Tibial nerve (tissue), 4 donors: ENCODE measurements at places on chromosomes 5 and 9.

DNA sequence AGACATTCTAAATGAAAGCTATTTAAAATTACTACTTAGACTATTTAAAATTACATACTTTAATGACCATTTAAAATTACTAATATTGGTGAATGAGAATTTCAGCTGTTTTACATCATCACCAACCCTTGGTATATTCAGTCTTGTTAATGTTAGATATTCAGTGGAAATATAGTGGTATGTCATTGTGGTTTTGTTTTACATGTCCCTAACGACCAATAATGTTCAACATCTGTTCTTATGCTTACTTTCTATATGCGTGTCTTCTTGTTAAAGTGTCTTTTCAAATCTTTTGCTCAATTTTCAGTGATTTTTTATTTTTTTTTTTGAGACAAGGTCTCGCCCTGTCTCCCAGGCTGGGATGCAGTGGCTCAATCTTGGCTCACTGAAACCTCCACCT, 279.3 kb upstream of the TARS1 start:
- H3K4me3 ChIP-seq: no peak overlapping the region
- H3K27me3 ChIP-seq: no peaks in the 10 kb centered on the region
- no peak for DNase-seq
- no peaks in the 10 kb centered on the region for H3K36me3 ChIP-seq
- no peaks in the 10 kb centered on the region for H3K4me1 ChIP-seq

DNA sequence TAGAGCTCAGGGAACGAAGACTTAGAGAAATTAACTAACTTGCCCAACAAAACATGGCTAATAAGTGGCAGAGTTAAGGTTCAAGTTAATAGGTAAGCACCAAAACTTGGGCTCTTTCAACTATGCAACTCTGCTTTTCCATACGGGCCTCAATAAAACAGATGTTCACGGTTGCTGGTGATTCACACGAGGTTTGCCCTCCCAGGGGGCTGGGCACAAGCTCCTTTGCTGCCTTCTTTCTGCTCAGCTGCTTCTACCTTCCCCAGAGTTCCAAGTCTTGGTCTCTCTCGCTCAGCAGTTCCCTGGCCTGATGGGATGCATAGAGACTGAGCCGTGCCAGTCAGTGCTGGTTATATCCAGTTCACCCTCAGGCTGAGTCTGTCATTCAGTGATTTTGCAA, 217.9 kb downstream of the SREK1 start:
- no peak for DNase-seq
- H3K4me1 ChIP-seq: no peaks in the 10 kb centered on the region
- H3K4me3 ChIP-seq: no peak overlapping the region
- H3K36me3 ChIP-seq: no peaks in the 10 kb centered on the region

DNA sequence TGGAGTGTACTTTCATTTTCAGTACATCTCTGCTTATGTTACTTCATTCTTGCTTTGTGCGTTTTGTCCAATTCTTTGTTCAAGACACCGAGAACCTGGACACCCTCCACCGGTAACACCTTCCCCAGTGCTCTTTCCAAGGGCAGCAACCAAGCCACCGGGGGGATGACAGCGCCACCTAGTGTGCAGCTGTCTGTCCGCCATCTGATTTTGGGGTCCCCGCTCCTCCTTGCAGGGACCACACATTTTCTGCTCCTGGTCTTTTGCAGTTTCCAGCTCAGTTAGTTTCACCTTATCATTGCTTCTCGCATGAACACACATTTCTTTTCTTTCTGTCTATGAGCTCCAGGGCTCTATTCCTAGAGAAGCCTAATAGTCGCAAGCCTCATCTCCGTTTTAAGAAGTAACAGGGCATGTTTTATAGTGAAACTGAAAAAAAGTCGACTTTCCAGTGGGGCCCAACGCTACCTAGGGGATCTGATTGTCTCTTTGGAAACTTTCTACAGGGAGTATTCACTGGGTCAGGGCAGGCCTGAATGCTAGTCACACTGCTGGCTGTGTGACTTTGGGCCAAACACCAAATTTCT, 152.1 kb downstream of the FSTL4 start:
- no peaks in the 10 kb centered on the region for H3K27me3 ChIP-seq
- no peaks in the 10 kb centered on the region for H3K4me1 ChIP-seq
- no peak for DNase-seq
- H3K36me3 ChIP-seq: no peaks in the 10 kb centered on the region

GRCh38 chr5:138698713-138699112, 54.5 kb upstream of the CTNNA1 start:
- DNase-seq: no peak
- no peak overlapping the region for H3K27ac ChIP-seq
- H3K27me3 ChIP-seq: no peaks in the 10 kb centered on the region
- no peaks in the 10 kb centered on the region for H3K36me3 ChIP-seq

DNA sequence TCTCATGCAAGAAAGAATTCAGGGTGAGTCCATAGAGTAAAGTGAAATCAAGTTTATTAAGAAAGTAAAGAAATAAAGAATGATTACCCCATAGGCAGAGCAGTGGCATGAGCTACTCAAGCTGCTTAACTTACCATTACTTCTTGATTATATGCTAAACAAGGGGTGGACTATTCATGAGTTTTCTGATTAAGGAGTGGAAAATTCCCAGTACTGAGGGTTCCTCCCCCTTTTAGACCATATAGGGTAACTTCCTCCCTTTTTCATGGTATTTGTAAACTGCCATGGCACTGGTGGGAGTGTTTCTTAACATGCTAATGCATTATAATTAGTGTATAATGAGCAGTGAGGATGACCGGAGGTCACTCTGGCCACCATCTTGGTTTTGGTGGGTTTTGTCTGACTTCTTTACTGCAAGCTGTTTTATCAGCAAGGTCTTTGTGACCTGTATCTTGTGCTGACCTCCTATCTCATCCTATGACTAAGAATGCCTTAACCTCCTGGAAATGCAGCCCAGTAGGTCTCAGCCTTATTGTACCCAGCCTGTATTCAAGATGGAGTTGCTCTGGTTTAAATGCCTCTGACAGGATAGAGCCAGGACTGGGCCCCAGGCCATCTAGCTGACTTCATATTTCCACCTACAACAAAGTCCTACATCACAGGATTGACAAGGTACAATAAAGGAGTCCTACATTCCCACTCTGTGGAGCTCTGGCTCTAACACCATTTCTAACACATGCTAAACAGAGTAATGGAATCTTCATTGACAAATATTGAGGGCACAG, 186.7 kb downstream of the NXNL2 start:
- H3K27me3 ChIP-seq: no peaks in the 10 kb centered on the region
- H3K4me3 ChIP-seq: no peak overlapping the region
- no peaks in the 10 kb centered on the region for H3K4me1 ChIP-seq
- no peak overlapping the region for H3K27ac ChIP-seq

DNA sequence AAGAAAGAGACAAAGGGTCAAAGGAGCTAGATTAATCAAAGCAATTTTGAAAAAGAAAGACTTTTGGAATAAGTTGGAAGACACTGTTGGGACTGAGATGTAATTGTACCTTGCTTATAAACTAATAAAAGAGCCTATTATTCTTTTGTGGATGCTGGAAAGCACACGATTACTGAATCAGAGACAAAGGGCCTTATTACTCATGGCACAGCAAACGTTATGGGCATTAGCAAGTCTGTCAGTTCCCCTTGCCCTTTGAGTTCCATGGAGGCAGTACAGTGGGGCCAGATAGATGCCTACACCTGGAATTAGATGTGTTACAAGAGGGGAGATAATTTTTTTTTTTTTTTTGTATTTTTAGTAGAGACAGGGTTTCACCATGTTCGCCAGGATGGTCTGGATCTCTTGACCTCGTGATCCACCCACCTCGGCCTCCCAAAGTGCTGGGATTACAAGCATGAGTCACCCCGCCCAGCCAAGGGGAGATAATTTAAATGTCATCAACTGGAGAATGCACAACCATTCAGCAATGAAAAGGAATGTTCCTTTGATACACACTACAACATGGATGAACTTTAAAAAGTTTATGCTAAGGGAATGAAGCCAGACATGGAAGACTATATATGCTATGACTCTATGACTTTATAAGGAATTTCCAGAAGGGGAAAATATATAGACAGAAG, 128.9 kb downstream of the STARD4 start:
- H3K36me3 ChIP-seq: no peaks in the 10 kb centered on the region
- H3K27me3 ChIP-seq: no peaks in the 10 kb centered on the region
- H3K4me3 ChIP-seq: no peak overlapping the region
- no peak overlapping the region for H3K27ac ChIP-seq
- no peaks in the 10 kb centered on the region for H3K4me1 ChIP-seq
- DNase-seq: no peak

- H3K4me3 ChIP-seq: no peak overlapping the region
- no peaks in the 10 kb centered on the region for H3K36me3 ChIP-seq
- no peak overlapping the region for H3K27ac ChIP-seq
- no peak for DNase-seq
- no peaks in the 10 kb centered on the region for H3K4me1 ChIP-seq
These were observed 820.5 kb downstream of the PTPRD start for GRCh38 chr9:9792144-9792857.

- no peak overlapping the region for H3K27ac ChIP-seq
- no peak overlapping the region for H3K4me3 ChIP-seq
- peaks cover 19% of the 10 kb centered on the region for H3K36me3 ChIP-seq
- H3K4me1 ChIP-seq: no peaks in the 10 kb centered on the region
- H3K27me3 ChIP-seq: no peaks in the 10 kb centered on the region
These were observed 19.1 kb downstream of the EXOC3 start for GRCh38 chr5:462051-462481.

DNA sequence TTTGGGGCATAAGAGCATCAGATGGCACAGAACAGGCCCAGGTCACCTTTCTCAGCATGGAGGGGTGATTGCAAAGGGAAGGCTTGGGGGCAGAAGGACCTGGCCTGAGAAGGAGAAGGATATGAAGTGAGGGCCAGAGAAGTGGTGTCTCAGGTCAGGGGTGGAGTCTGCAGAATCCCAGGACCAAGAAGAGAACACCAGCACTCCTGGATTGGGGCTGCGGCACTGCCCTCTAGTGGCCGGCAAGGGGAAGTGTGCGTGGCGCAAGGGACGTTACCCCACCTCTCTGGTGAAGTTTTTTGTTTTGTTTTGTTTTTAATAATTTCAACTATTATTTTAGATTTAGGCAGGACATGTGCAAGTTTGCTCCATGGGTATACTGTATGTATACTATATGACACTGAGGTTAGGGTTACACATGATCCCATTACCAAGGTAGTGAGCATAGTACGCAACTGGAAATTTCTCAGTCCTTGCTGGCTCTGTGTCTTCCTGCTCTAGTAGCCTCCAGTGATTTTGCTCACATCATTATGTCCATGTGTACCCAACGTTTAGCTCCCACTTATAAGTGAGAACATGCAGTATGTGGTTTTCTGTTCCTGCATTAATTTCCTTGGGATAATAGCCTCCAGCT, 1548.6 kb downstream of the EFNA5 start:
- no peak overlapping the region for H3K4me3 ChIP-seq
- H3K36me3 ChIP-seq: no peaks in the 10 kb centered on the region
- no peak overlapping the region for H3K27ac ChIP-seq
- no peaks in the 10 kb centered on the region for H3K4me1 ChIP-seq
- no peaks in the 10 kb centered on the region for H3K27me3 ChIP-seq

GRCh38 chr5:6319116-6319515, 59.2 kb downstream of the MED10 start:
- DNase-seq: no peak
- no peaks in the 10 kb centered on the region for H3K27me3 ChIP-seq
- H3K27ac ChIP-seq: no peak overlapping the region
- no peak overlapping the region for H3K4me3 ChIP-seq
- no peaks in the 10 kb centered on the region for H3K36me3 ChIP-seq

- no peaks in the 10 kb centered on the region for H3K36me3 ChIP-seq
- H3K4me3 ChIP-seq: no peak overlapping the region
- H3K27ac ChIP-seq: no peak overlapping the region
- peaks cover 14% of the 10 kb centered on the region for H3K4me1 ChIP-seq
- no peaks in the 10 kb centered on the region for H3K27me3 ChIP-seq
- DNase-seq: no peak
These were observed 106.3 kb upstream of the NR3C1 start for GRCh38 chr5:143509758-143510221.
